ENCODE measurements at places on chromosomes 3 and 15.

GRCh38 chr3:13086531-13086981 is 13.3 kb upstream of the IQSEC1 start:
- DNase-seq, result no peak

DNA sequence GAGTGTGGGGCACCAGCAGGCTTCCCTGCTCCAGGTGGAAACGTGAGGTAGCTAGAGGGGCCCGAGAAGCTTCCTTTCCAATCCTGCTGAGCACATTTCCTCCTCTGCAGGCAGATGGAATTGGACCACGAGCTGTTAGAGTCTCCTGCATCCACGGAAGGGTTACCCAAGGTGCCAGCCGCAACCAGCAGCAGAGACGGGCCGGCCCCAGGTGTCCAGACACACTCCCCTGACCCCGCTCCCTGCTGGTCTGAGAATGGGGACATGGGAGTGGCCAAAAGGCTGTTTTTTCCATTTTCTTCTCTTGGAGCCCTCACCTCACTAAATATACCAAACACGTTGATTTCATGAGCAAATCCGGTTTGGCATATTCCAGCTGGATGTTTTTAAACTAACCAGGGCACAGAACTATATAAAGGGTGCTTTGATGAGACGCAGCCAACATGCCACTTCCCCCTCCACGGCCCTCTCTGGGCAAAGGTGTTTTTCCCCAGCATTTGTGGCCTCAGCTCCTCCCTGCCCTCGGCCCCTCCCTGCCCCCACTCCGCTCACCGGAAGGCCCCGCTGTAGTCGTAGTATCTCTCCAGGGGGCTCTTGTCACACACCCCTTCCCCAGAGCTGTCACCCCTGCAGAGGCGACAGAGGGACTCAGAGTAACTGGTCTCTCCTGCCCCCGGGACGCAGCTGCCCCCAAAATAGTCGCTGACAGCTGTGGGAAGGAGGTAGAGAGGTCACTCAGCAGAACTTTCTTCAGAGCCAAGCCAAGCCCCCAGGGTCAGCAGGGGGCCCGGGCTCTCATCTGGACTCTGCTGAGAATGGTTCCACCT is 7.0 kb downstream of the MELTF start:
- no peak for DNase-seq

- DNase-seq, result no peak
Observed at GRCh38 chr3:28901018-28901417, 379.9 kb upstream of the RBMS3 start.

DNA sequence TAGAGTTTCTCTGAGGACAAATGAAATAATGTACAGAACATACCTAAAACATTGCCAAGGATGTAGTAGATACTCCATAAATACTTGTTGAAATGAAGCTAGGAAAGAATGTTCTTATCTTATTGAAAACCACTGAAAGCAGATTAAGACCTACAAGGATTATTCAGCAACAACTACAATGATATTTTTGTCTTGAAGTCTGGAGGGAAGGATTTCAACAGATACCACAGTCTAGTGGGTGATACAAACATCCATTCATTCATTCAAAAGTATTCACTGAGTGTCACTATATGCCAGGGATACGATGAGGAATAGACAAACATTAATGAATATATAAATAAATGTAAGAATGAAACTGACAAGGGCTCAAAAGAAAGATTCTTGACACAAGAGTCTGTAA is 74.7 kb upstream of the THBS1 start:
- no peak for DNase-seq

- no peak for DNase-seq
Observed at GRCh38 chr15:52368402-52368801, 72.8 kb upstream of the MYO5C start.

- DNase-seq, result no peak
Observed at GRCh38 chr15:26156051-26156450, 292.9 kb upstream of the ATP10A start.

- DNase-seq, result no peak
Observed at GRCh38 chr3:12239301-12239700, 49.6 kb upstream of the PPARG start.

GRCh38 chr3:115693868-115694267 is 70.6 kb downstream of the GAP43 start:
- DNase-seq, result no peak

- DNase-seq, result no peak
Observed at GRCh38 chr3:122251428-122251827, 68.0 kb downstream of the CASR start.

DNA sequence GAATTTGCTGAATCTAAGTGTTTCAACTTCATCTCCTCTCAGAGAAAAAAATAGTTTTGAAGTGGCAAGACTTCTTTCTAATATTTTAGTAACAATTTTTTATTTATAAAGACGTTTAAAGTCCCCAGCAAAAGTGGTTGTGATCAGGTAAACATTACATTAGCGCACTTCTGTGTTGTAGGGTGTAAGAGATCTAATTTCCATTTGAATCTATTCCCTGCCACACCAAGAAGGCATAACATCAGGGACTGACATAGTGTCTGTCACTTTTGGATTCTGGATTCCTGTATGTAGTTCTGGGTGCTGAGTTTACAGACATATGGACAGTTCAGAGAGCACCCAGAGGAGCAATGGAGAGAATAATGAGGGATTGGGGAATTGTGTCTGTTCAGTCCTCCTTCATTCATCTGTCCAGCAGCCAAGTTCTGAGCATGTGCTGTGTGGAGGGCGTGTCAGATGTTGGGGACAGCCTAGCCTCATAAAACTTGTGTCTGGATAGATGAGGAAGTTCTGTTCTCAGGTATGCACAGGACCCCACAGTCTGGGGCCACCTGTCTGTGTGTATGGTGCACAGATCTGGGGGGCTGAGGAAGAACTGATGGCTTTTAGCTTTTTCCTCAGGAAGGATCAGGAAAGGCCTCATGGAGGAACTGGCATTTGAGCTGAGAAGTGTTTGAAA is 65.6 kb downstream of the MAP2K5 start:
- DNase-seq, result no peak

DNA sequence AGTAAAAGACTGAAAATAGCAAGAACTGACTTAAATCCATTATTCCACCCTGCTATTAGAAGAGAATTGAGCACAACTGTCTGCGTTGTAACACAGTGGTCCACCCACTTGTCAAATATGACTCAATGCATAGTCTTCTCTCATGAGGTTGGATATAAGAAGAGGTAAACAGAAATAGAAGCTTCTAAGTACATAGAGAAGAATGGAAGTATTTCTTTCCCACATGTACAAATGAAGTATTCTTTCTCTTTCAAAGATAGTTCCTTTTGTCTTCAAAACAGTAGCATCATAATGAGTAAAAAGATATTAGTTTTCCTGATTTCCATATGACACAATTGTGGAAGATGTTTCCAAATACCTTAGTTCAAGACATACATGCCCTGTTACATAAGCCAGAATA is 348.6 kb upstream of the CCDC54 start:
- DNase-seq, result no peak

GRCh38 chr3:74883690-74884089 is 269.2 kb upstream of the CNTN3 start:
- DNase-seq, result no peak

GRCh38 chr3:72348357-72348756 is 499.9 kb downstream of the SHQ1 start:
- DNase-seq, result no peak

DNA sequence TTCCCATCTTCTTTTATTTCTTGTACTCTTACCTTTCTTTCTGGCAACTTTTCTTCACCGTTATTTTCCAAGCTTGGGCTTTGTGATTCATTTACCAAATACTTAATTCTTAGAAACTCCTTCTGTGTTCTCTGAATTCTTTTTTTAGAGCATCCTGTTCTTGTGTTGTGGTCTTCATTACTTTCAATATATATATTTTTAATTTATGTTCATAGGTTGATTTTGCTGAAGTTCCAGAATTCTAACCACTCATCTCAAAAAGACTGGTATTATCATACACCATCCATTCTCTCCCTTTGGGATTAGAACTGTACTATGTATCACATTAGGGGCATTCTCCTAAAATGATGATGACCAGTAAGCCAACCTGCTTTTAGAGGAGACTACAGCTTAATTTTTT is 362.3 kb upstream of the CBLB start:
- DNase-seq, result no peak

- no peak for DNase-seq
Observed at GRCh38 chr3:119245778-119246177, 5.1 kb upstream of the B4GALT4 start.

DNA sequence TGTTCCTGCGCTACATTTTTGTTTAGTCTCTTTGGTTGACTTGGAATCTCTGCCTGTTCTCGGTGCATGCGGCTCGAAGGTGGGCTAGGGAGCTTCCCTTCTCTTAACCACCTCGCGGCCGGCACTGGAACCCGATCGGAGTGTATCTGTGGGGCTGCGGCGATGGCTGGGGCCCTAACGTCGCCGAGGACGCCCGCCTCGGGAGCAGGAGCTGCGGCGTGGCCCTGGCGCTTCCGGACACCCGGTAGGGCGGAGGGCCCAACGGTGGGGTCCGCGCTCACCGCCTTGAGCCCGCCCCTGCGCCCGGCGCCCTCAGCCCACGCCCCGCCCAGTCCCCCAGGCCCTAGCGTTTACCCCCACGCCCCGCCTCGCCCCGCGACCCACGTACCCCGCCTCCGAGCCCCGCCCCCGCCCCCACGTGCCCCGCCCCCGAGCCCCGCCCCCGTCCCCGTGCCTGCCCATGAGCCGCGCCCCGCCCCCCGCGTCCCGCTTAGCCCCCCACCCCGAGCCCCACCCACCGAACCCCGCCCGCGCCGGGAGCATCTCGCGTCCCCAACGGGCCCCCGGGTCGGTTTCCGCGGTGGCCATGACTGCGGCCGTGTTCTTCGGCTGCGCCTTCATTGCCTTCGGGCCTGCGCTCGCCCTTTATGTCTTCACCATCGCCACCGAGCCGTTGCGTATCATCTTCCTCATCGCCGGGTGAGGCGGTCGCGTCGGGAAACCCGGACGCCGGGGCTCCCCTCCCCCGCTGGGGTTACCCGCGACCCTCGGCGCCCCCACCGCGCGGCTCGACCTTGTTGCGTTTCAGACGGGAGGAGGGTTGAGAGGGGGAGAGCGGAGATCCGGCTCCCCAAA is at the start of gene APH1B:
Gene APH1B, plus strand, starts transcription at position 568 of the 855 bp plus-strand sequence. Its CDS starts 19 bp downstream, at position 587.
- peak; percentile 95 for DNase-seq

- no peak for DNase-seq
Observed at GRCh38 chr15:33621141-33621540, 310.4 kb downstream of the RYR3 start.

DNA sequence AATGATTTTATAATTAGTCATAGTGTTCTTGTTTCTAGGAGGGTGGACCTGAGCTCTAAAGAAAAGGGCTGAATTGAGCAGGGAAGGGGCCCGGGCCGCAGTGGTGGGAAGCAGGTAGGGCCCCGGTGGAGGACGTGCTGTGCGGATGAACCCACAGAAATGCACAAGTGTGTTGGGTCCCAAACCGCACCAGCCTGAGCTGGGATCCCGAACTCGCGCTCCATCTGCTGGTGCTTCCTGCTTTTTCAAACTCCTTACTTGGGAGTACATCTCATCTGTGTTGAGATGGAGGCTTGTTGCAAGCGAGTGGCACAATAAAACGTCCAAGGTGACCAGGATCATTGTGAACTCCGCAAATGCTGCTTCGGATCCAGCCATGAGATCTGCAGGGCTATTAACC is 244.8 kb upstream of the IGF1R start:
- DNase-seq, result no peak

DNA sequence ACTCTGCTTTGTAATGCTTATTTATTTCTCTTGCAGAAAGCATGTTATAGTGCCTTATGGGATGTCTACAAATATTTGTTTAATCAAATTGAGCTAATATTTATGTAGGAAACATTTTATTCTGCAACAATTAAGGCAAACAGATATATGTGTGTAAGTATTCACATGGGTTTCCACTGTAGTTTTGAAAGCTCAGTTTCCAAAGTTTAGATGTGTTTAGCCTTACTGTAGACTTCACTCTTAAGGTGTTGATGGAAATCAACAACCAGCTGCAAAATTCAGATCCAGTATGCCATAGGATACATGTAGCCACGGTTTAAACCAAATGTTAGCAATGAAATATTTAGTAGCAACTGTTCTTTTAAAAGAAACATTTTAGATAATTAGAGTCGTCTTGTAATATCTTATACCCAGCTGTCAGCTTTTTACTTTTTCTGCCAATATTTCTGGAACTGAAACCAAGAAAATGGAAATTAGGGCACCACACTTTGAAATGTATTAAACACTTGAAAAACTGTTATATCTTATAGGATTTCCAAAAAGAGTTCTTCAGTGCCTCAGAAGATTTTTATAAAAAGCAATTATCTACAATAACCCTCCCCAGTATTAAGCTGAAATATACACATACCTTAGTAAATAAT is 18.5 kb downstream of the PIK3CA start:
- no peak for DNase-seq

DNA sequence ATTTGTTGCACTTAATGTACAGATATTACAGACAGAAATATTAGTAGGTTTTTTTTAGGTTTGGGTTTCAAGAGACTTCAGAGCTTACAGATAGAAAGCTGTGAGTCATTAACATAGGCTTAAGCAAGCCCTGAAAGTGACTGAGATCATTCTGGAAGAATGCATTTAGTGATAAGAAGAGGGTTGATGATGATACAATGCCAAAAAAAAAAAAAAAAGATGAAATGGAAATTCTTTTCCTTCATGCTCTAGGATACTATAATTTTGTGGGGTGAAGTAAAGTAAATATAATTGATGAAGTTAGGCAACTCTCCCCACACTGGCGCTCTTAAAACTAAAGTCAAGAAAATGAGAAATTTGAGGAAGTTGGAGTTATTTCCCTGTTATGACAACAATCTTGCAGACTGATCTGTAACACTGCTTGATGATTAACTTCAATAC is 169.4 kb upstream of the ZNF385D start:
- no peak for DNase-seq

DNA sequence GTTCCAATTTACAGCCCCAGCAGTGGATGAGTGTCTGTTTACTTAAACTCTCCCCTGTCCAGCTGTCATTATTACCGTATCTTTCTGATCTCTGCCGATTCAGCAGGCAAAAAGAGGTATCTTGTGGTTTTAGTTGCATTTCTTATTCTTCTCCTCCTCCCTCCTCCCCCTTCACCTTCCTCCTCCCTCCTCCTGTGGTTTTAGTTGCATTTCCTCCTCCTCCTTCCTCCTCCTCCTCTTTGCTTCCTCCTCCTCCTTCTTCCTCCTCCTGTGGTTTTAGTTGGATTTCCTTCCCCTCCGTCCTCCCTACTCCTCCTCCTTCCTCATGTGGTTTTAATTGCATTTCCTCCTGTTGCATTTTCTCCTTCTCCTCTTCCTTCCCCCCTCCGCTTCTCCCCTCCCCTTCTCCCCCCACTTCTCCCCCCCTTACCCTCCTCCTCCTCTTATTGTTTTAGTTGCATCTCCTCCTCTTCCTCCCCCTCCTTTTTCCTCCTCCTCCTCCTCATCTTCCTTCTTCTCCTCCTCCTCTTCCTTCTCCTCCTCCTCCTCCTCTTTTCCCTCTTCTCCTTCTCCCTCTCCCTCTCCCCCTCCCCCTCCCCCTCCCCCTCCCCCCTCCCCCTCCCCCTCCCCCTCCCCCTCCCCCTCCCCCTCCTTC is 25.3 kb upstream of the VPS33B start:
- no peak for DNase-seq

GRCh38 chr15:59531066-59531675 is 80.4 kb upstream of the GCNT3 start:
- DNase-seq, result no peak

GRCh38 chr3:82960379-82960778 is 1198.9 kb upstream of the GBE1 start:
- DNase-seq, result no peak

All from CD4-positive, alpha-beta T cell treated with Interleukin-17A for 4 hours (primary cell).